Cerebellar cortex (tissue), 1 donor: ENCODE measurements at places on chromosomes 2 and 18.
A peak's percentile ranks its signal among the peaks of the same experiment; 100 is the strongest.

DNA sequence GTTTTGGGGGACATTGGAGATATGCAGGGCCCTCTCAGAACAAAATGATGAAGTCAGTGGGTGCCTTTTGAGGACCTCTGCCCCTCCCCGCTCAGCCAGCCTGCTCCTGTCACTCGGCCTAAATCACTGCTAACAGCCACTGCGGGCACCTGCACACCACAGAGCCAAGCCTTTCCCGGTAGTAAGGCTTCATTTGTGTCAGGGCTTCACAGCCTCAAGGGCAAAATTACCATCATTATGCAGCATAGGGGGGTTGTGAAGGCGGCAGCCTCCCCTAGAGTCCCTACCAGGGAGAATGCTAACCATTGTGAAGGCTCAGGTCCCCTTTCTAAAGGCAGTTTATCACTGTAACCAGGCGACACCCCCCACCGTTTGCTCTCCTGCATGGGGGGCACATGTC lies 519.8 kb upstream of the MYT1L start:
- DNase-seq = no peak

DNA sequence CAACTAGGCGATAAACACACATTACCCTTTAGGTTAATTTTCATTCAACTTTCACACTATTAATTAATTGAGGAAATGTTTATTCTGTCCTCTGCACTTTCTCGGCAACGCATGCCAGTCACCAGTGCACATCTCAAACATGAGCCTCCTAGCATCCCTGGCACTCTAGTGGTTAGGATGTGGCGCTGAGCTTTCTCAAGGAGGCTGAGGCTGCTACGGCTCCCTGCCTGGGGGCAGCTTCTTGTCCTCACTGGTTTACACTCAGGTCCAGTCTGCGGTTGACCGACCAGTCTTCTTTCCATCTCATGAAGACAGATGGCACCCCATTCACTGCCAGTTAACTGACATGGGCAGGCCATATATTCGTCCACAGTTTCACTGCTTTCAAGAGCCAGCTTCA lies 463.4 kb downstream of the EIPR1 start:
- no peak for DNase-seq

GRCh38 chr2:140551287-140551686 lies 1579.5 kb downstream of the LRP1B start:
- DNase-seq = no peak

DNA sequence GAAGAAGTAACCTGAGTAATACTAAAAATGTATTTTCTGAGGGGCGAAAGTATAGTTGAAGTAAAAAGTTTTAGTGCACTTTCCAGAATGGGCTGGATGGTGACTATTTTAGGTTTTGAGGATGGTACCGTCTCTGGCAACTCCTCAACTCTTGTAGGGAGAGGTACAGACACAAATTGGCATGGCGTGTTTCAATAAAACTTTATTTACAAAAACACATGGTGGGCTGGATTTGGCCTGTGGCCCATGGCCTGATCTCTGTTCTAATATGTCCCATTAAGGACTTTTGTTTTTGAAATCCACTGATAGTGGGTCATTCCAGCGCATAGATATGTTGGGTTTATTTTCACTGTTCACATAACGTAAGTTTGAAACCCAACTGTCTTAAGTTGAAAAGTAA lies 132.8 kb downstream of the AGAP1 start:
- DNase-seq = no peak

DNA sequence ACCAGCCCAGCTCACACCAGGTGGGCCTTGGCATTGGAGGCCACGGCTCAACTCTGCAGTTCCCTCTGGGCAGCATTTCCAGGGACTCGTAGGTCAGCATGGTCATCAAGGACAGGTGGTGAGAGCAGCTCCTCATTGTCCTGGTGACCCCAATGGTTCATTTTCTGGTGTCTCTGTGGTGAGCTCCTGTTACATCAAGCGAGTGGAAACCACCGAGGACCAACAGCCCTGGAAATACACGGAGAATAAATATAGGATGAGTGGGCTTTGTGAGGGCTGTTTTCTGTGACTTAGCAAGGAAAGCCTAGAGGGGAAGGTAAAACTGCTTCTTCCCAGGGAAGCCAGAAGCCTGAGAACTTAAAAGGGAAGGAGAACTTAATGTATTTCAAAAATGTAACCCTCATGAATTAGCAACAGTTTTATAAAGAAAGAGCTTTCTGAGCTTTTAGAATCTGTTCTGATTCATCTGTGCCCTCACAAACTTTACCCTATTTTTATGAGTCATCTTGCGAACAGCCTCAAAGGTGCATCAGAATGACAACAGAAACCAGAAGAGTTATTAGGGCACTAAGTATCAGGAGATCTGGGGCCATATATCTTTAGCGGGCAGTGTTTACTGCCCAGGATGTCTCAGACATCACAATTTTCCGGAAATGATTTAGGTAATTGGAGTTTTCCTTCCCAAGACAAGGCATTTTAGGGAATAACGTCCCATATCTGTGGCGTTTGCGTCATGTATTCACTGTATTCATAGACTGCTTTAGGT lies 18.7 kb downstream of the C2orf92 start:
- no peak for DNase-seq

- DNase-seq = no peak
Measured at GRCh38 chr2:65867446-65867845, 435.0 kb upstream of the SPRED2 start.

- no peak for DNase-seq
Measured at GRCh38 chr2:42996528-42996927, 204.1 kb upstream of the HAAO start.

- DNase-seq = no peak
Measured at GRCh38 chr2:20592106-20593071, 58.5 kb downstream of the HS1BP3 start.

DNA sequence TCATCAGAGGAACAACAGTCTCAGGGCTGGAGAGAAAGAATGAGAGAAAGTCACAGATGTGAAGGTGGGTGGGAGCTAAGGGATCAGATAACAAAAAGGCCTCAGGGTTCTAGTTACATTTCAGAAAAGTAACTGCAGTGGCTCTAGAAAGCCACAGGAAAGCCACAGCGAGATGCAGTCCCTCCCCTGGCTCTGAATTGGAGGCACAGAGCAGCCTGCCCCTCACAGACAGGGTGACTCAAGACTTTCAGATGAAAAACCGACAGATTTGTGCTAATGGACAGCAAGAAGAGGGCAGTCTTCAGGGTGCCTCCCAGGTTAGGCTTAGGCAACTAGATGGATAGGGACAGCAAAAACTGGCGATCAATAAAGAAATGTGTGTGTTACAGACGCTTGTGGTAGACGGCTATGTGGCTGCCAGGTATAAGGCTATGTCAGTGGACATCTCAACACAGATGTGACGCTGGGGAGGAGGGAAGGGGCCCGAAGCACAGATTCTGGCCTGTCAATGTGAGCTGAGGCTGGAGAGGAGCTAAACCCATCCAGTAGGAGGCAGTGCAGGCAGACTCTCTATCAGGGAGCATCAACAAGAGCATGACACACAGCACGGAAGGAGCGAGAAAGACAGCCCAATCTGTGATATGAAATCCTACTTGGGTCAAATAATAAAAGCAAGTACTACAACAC lies 26.2 kb downstream of the UNC50 start:
- no peak for DNase-seq

DNA sequence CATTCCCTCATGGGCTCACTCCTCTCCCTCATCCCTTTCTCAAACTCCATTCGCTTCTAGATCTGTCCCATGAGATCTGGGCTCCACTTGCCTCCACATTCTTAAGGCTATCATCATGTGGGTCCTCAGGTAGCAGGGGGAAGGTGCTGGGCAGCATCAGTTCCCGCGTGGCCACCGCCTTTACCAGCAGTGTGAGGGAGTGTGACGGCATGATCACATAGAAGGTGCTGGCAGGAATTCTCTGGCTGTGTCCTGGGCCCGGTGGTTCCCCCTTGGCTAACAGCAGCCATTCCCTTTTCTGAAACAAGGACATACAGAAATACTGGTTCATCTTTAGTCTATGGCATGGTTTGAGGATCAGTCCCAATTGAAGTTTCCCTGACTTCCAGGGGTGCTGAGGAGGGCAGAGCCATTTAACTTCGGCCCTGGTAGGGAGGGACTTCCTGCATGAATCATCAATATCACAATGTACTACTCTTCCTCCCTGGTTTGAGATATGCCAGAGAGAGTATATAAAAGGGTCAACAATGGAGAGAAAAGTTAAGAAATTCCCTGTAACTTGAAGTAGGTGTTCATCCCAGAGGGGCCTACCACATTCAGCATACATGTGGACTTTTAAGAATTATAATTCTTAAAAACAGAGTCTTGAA lies 7.7 kb downstream of the DOK1 start:
- no peak for DNase-seq

- DNase-seq = no peak
Measured at GRCh38 chr18:44654573-44654972, 26.1 kb upstream of the SETBP1 start.

- no peak for DNase-seq
Measured at GRCh38 chr2:46489423-46490174, 10.2 kb downstream of the TMEM247 start.

GRCh38 chr2:47360283-47360682 lies 42.7 kb upstream of the MSH2 start:
- DNase-seq = no peak

GRCh38 chr2:55618275-55619055 lies 1.0 kb upstream of the PPP4R3B start:
- peak; percentile 87 for DNase-seq

DNA sequence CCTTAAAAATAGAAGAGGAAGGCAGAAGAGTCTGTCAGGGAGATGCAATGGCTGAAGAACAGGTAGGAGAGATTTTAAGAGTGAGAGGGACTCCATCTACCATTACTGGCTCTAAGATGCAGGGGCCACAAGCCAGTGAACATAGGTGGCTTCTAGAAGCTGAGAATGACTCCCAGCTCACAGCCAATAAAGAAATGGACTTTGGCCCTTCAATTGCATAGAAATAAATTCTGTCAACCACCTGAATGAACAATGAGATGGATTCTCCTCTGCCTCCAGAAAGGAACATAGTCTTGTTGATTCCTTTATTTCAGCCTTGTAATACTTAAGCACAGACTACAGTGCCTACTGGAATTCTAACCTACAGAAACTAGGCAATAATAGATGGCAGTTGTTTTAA lies 603.3 kb upstream of the NXPH2 start:
- no peak for DNase-seq

DNA sequence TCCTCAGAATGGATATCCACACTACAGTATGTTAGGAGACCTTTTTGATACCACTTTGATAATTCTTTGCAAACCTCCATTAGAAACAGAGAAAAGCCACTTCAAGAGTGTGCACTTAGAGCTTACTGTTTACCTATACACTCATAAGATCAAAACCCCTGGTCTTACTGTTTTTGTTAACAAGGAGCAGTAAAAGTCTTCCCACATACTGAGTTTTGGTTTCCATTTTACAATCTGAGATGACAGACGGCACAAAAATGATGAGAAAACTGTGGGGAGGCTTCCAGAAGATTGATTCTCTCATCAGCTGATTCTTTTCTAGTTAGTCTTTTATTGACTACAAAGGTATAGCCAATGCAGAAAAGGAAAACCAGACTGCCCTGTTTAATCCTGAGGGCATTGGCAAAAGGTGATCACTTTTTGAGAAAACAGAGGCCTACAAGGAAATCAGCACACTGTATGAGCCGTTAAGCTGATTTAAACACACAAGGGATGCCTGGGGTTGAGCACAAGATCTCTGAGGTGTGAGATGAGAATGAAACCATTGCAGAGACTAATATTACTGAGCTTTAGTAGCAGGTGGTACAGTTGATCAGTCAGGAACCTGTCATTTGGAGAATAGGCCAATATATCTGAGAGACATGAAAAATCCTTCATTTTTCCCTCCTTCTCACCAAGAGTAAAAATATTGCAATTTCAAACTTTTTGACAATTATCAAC lies 368.6 kb downstream of the GRB14 start:
- DNase-seq = no peak

DNA sequence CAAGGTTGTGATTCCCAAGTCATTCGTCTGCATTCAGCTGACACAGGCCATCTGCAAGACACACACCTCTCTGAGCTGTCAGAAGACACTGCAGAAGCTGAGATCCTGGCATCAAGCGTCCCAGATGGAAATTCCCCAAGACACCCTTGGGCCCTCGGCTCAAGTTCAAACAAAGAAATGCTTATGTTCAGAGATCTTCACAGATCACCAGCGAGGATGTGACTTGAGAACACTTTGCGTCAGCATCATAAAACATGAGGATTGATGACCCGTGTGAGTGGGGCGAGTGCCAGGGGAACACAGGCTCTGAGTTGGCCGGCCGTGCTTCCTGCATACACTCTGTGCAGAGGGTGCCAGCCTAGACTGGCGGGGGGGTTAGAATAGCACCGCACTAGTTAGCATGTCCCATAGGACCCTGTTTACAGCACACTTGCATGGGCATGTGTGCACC lies 36.8 kb downstream of the KCNIP3 start:
- no peak for DNase-seq

- DNase-seq = no peak
Measured at GRCh38 chr2:225837328-225837727, 437.8 kb downstream of the NYAP2 start.

GRCh38 chr2:202669841-202670240 lies 35.1 kb downstream of the FAM117B start:
- DNase-seq = no peak

GRCh38 chr2:216572582-216573578 lies 60.3 kb upstream of the IGFBP2 start:
- DNase-seq = no peak

DNA sequence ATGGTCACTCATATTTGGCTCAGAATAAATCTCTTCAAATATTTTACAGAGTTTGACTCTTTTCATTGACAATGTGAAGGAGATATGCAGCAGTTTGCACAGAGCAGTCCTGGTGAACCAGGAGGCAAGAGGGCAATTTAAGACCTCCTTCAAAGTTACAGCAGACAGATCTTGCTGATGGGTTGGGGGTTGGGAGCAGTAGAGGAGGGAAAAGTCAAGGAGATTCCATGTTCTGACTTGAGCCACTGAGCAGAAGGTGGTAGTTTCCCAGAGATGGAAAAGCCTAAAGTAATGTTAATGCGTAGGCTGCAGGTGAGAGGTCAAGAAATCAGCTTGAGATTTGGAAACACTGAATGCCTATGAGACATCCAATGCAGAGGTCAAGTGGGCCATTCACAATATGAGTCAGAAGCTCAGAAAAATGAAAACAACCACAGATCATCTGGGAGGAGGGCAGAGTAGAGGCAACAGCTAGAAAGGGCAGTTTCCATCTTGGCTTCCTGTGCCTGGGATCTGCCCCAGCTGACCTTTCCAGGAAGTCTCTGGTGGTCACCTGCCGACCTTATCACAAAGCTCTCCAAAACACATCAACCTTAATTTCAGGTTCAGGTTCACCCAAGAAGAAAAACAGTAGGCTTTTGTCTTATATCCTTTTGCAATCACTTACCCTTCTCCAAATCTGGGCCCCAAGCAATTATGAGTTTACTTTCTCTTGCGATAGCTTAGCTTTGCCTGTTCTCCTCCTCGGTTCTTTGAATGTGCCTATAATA lies 197.5 kb upstream of the ARL4C start:
- no peak for DNase-seq

GRCh38 chr2:64722291-64723044 lies 68.8 kb upstream of the SERTAD2 start:
- no peak for DNase-seq
